NCI-H146 (cell line): ENCODE measurements at places on chromosomes 5 and 9.

DNA sequence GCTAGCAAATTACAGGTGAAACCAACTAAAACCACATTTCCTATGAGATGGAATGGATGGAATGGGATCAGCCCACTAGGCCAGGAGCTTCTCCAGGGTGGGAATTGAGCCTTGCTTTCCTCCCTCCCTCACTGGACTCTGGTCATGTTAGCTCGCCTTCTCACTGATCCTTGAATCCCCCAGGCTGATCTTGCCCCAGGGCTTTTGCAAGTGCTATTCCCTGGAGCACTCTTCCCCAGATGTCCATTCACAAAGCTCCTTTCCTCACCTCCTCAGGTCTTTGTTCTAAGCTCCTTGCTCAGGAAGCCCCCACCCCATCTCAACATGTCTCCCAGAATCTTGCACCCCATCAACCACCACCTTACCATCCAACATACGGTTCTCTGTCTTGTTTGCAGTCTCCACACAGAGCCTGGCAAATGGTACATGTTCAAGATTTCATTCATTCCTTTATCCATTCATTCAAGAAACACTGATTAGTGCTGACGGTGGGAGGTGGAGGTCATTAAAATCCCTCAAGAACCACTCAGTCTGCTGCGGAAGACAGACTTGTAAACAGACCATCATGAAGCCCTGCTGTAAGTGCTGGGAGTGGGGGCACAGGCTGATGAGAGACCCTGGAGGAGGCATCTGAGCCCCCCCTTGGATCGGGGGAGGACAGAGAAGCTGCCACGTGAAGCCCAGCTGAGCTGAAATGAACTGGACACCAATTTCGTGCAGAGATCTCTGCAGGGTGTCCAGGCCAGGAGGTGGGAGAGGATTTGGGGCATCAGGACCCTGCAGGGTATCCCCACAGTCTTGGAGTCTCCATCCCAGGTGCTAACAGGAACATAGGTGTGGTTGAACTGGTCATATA, 141.7 kb downstream of the BARX1 start:
- DNase-seq, result peak; percentile 52

DNA sequence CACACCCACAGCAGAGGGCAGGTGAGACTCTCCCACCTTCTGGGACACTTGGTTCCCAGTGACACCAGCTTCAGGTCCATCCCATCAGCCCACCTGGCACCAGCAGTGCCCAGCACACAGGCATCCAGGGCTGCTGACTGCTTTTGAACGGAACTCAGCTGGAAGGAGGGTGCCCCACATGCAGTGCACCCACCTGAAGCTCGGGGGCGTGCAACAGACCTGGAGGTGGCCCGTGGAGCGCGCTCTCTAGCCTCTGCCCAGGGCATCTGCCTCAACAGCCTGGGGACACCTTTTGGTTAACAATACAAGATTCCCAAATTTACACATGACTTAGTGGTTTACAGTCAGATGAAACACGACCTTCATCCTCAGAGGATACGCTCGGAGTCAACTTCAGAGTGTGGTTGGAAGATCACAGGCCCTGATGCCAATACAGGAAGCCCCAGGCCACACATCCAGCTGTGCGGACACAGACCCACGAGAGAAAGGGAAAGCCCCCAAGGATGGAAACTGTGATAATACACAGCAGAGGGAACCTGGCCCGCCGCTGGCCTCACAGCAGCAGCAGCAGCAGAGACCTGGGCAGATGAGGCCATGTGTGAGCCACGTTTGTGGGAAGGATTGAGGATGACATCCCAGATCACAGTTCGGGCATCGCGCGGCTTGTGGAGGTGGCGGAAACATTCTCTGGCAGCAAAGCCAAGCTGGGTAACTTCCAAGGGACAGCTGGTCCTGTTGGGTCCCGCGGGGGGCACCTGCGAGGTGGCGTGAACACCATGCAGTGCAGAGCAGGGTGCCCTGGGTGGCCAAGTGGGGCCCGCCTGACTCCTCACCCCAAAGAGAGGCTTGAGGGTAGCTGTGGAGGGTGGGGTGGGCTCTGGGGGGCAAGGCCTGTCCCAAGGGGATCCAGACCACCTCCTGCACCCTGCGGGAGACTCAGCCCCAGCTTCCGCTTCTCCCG, 64.0 kb downstream of the SECISBP2 start:
- no peak for DNase-seq

DNA sequence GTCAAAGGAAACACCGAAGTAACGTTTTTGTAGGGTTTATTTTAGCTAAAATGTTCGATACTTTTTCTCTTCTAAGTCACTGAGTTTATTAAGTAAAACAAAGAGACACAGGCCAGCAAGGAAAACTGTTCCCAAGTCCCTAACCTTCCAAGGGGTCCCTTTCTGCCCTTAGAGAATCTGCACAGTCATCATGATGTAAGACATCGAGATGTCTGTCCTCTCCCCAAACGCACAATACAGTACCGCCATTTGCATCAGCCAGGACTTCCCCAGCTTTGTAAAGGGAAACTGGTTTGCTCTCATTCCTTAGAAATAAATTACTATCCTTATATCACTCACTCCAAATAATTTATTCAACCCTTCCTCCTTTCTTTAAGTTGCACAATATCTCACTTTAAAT, 89.3 kb downstream of the MARCHF11 start:
- no peak for DNase-seq

- no peak for DNase-seq
Measured at GRCh38 chr9:74672237-74672636, 175.1 kb downstream of the RORB start.

GRCh38 chr5:96037128-96037527, 75.5 kb upstream of the ELL2 start:
- no peak for DNase-seq
